ENCODE measurements at places on chromosomes 6 and 20. TPM values are rescaled to one million over a fixed set of nuclear protein-coding genes. Genes with fewer than 3 reads are reported as not detected.

GRCh38 chr6:18893540-18894269 is 506.6 kb downstream of the RNF144B start:
- no peak for DNase-seq

- DNase-seq, result no peak
Measured at GRCh38 chr20:34420146-34420545, 57.1 kb downstream of the ITCH start.

The HUS1B gene
- 5.4 TPM for total RNA-seq

DNA sequence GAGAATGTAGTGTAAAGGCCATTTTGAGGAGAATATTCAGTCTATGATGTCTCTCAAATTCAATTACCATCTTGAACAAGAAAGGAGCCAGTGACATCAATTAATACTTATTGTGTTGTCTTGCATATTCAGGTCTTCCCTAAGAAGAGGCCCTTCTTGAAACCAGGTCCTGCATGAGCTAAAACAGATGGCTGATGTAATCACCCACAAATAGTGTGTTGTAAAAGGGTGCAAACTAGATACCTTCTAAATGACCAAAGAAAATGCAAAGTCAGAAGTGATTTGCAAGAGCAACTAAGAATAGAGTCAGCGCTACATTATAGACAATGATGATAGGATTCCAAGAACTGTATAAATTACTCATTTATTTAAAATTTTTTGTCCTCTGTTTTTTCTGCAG is 97.0 kb downstream of the BTBD3 start:
- no peak for DNase-seq

GRCh38 chr6:32969685-32970412 is 1.5 kb downstream of the BRD2 start:
- peak; percentile 62 for DNase-seq

GRCh38 chr20:60729135-60729900 is 522.7 kb upstream of the CDH4 start:
- no peak for DNase-seq

The BMP7 gene
- 5.1 TPM for total RNA-seq

DNA sequence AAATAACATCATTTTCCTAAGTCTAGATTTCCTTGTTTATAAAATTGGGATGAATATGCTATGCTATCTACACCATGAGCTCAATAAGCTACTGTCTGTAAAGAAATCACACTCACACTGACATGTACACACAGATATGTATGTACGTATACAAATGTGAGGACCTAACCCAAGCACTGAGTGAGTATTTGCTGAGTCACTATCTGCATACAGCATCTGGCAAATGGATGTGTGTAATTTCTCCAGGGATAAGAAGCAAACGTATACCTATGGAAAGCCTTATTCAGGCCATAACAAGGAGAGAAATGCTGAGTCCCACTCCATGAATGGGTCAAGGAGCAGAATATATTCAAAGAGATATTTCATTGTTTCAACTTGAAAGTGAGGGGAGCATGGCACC is 153.9 kb downstream of the LPA start:
- DNase-seq, result no peak

DNA sequence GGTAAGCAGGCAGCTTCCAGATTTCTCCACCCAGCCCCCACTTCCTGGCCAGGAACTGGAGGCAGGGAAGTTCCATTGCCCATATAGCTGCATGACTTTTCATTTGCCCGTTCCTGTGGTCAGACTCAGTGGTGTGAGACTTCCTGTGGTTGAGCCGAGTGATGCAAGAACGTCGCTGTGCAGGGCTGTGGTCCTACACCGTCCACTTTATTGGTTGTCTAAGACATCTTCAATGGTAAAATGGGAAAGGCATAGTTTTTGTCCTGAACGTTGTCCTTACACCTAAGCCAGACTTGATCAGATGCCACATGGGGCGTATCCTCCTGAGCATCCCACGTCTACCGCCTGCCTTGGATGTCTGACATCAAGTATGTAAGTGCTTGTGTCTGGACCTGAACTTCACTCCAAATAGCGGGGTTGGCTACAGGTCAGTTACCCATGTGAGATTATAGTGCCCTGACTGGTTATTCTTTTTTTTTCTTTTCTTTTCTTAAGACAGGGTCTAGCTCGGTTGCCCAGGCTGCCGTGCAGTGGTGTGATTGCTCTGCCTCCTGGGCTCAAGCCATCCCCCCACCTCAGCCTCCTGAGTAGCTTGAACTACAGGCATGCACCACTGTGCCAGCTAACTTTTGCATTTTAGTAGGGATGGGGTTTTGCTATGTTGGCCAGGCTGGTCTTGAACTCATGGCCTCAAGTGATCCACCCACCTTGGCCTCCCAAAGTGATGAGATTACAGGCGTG is 25.9 kb upstream of the GTSF1L start:
- no peak for DNase-seq

The ADGRF1 gene
- total RNA-seq, result not detected

The SYCP2 gene
- 8.8 TPM for total RNA-seq

- no peak for DNase-seq
Measured at GRCh38 chr6:136803608-136804007, 11.3 kb upstream of the MAP3K5 start.

The LTB gene
- total RNA-seq, result 2.2 TPM

- no peak for DNase-seq
Measured at GRCh38 chr20:58855506-58856389, 3.2 kb downstream of the GNAS start.

DNA sequence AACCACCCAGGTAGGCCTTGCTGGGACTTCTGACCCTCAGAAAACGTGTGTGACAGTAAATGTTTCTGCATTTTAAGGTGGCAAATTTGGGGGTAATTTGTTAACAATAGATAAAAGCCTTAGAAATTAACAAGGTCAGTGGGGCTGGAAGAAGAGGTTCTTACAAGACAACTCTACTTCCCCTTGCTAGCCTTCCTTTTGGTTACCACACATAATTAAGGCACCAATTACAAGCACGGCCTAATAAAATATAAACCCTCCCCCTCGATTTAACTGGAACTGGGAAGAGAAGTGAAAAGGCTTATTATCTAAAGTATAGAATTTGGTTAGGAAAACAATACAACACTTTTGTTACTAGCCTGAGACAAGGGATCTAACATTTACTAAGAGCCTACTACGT is 38.8 kb downstream of the ELOVL5 start:
- no peak for DNase-seq

The ZNF311 gene
- 0.36 TPM for total RNA-seq

DNA sequence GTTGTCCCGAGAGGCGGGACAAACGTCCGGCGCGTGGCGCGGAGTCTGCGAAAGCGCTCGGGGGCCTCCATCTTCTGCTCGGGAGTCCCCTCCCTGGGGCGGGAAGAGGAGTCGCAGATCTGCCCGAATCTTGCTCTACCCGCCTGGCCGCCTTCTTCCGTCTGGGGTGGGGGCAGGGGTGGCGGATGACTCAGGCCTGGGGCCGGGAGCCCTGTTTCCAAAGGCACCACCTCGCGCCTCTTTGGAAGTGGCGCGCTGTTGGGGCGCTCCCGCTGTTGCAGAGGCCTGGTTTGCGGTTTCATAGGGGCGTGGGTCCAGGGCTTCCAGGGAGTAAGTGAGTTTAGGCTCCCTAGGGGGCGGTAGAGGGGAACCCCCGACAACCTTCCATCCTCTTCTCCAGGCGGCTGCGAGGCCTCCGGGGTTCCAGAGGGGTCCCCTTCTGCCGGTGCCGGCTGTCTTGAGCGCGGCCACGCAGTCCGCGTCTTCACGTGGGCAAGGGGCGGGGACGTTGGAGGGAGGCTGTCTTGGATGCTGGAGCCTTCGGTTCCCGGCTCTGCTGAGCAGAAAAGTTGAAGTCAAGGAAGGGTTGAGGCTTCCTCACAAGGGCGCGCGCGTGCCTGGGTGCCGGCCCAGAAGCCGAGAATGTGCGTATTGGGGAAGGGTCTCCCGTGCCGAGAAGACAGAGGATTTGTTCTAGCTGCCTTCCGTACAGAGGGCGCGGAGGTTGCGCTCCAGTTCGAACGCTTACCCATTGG is 2.6 kb upstream of the TFAP2C start:
- no peak for DNase-seq

DNA sequence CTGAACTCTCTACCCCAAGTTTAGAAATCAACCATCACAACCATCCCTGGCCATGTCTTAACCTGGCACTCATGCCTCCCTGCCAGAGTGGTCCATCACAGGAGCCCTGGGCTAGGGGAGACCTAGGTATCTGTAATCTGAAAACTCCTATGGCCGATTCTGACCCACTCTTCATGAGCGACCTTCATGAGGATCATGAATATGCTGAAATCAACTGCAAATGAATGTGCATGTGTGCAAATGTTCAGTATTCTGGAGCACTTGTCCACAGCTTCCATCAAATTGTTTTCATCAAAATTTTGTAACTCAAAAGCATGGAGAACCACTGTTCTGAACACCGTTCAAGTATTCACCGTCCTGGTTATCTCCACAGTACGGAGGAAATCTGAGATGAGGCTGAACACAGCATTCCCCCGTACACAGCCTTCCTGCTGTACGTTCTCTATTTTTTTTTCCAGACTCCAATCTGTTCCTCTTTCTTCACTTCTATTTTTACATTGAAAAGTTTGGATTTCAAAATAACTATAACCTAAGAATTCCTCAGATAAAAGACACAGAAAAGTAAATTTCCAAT is 17.7 kb downstream of the METTL24 start:
- DNase-seq, result no peak

The FAM209B gene
- not detected for total RNA-seq

The CCM2L gene
- total RNA-seq, result 9.2 TPM

The IPCEF1 gene
- total RNA-seq, result 3.6 TPM

The EBF4 gene
- 7.5 TPM for total RNA-seq

The PTK6 gene
- total RNA-seq, result not detected

- no peak for DNase-seq
Measured at GRCh38 chr6:31528821-31529328, at the start of gene MCCD1. TSS of gene MCCD1 (plus strand) at chr6:31528962. CDS start at chr6:31529015, 53 bp downstream.

- no peak for DNase-seq
Measured at GRCh38 chr6:89944826-89945407, 50.6 kb downstream of the GJA10 start.

The LAMP5 gene
- total RNA-seq, result not detected

DNA sequence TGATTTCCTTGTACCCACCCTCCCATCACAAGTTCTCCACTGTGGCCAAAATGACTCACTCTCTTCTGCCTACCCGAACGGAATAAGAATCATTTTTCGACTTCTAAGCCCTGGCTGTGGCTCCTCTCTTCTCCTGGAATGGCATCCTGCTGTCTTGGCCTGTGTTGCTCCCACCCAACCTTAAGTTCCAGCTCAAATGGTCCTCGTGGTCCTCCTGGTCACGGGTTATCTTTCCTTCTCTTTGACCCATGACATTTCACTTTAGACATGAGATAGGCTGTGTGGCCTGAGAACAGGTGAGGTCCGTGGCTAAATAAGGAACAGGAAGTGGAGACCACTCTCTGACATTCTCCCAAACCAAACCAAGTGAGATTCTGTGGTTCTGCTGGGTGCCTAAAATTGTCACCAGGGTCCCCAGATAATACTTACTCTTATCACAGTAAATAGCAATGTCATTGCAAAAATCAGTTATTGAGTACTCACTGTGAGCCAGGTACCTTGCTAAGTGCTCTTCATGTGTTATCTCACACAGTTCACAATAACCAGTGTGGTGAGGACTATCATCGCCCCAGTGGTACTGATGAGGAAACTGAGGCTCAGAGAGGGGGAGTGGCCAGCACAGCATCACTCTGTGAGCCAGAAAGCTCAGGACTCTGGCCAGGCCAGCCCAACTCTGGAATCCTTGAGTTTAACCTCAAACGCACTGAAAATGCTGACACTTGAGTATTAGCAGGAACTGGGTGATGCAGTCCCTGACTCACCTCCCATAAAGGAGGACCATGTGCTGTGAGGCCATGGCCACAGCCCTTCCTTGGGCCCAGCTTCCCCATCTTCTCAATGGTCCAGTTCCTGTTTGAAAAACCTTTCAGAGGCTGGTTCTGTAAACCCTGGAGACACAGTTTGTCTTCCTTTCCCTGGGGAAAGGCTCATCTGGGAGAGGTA is 74.8 kb upstream of the SIRPA start:
- DNase-seq, result no peak

DNA sequence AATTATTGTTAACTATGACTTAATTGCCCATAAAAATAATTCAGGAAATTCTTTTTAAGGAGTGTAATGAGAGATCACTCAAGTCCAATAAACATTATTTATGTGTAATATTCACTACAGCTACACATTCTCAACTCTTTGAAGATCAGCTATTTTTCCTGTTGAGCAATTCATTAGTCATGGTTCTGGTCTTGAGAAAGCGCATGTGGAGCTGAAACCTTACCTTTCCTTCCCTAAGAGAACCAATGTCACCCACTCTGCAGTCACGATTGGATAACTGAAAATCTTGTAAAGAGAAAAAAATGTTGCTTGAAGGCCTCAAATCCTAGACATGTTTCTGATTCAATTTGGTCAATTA is 736.9 kb upstream of the MARCKS start:
- DNase-seq, result no peak

The PARD6B gene
- total RNA-seq, result 1.1 TPM

DNA sequence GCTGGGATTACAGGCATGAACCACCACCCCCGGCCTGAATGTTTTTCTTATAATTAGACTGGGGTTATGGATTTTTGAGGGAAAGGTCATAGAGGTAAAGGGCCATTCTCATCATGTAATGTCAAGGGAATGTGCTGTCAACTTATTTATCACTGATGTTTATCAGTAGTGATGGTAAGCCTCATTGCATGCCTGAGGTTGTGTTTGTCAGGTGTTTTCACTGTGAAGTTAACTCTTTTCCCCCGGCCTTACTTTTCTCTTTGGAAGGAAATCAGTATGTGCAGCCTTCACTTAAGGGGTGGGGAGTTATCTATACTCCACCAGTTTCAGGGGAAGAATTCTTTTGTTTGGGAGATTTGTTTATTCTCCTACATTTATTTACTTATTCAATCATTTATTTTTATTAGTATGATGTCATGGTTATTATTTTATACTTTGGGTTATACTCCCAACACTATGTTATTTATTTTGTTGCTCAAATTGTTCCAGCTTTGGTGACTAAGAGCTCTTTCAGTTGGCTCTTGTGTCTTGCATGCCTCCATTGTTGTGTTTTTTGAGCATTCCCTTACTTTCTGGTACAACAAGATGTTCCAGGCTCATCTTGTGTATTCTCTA is 2.8 kb upstream of the SLC17A5 start:
- DNase-seq, result no peak

The CLIC1 gene
- 244 TPM for total RNA-seq

The ADGB gene
- not detected for total RNA-seq

DNA sequence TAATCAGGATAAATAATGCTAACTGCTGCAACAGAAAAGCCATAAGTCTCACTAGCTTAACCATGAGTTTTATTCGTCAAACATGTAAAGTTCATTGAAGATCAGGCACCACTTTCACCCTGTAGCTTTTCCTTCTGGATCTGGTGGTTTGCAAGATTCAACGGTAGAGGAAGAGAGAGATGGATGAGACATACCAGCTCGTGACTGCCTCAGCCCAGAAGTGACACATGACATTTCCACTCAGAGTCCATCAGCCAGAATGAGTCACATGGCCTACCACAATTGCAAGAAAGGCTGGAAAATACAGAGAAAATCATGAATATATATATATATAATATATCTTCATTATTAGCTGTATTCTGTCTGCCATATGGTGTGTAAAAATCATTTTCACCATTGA is 29.0 kb downstream of the SPTLC3 start:
- DNase-seq, result no peak

- DNase-seq, result no peak
Measured at GRCh38 chr20:2283706-2284423, 11.9 kb upstream of the TGM3 start.

The PTCRA gene
- 0.72 TPM for total RNA-seq

The SLC35D3 gene
- total RNA-seq, result not detected

The SLA2 gene
- 1.6 TPM for total RNA-seq
